ENCODE measurements at places on chromosomes 5 and 9. TPM values are rescaled to one million over a fixed set of nuclear protein-coding genes. Genes with fewer than 3 reads are reported as not detected.

CATSPER3 gene
- total RNA-seq: 0.34 TPM

FOXD4 gene
- total RNA-seq: 1.0 TPM

DOK3 gene
- 21.1 TPM for total RNA-seq

GRIN1 gene
- 0.35 TPM for total RNA-seq

SPATA6L gene
- not detected for total RNA-seq

MELK gene
- total RNA-seq: 36.8 TPM

RXFP3 gene
- not detected for total RNA-seq

SLCO4C1 gene
- 0.16 TPM for total RNA-seq

IFNA13 gene
- total RNA-seq: not detected

PITX1 gene
- 88.2 TPM for total RNA-seq

FAM221B gene
- total RNA-seq: not detected

RASGEF1C gene
- 0.31 TPM for total RNA-seq

TTC33 gene
- 11.5 TPM for total RNA-seq

PCDHGA2 gene
- 0.27 TPM for total RNA-seq

FBP2 gene
- not detected for total RNA-seq

IFNA4 gene
- not detected for total RNA-seq

CAPSL gene
- total RNA-seq: not detected

AFAP1L1 gene
- total RNA-seq: 0.13 TPM

PKD2L2 gene
- total RNA-seq: not detected

ECPAS gene
- total RNA-seq: 97.4 TPM

CCDC152 gene
- total RNA-seq: 5.1 TPM

GABRA1 gene
- not detected for total RNA-seq

HTR1A gene
- total RNA-seq: not detected

NACC2 gene
- total RNA-seq: 25.1 TPM

SPOCK1 gene
- total RNA-seq: 0.35 TPM

C9orf85 gene
- total RNA-seq: 6.7 TPM

COQ4 gene
- total RNA-seq: 107 TPM

TMEM203 gene
- total RNA-seq: 59.5 TPM

PDZD2 gene
- total RNA-seq: 0.13 TPM

DMGDH gene
- total RNA-seq: 0.58 TPM

PCDHGB1 gene
- 0.29 TPM for total RNA-seq

SYK gene
- 29.4 TPM for total RNA-seq

TMEM171 gene
- not detected for total RNA-seq

SHOC1 gene
- total RNA-seq: not detected

NR2F1-AS1 gene
- not detected for total RNA-seq

CLK4 gene
- total RNA-seq: 13.0 TPM

TAF1L gene
- 0.02 TPM for total RNA-seq

MYMK gene
- total RNA-seq: not detected

RNF224 gene
- total RNA-seq: not detected

SAXO1 gene
- not detected for total RNA-seq

OCLN gene
- total RNA-seq: 0.29 TPM

ATG12 gene
- total RNA-seq: 38.2 TPM

SPATA31C1 gene
- total RNA-seq: 0.07 TPM

DMRTA1 gene
- total RNA-seq: not detected

GLRA1 gene
- not detected for total RNA-seq

FGD3 gene
- total RNA-seq: 0.76 TPM

MYOT gene
- total RNA-seq: not detected

WDR38 gene
- total RNA-seq: not detected

CCDC187 gene
- total RNA-seq: not detected

SLC4A9 gene
- total RNA-seq: not detected

PCDHB7 gene
- total RNA-seq: not detected

GAS1 gene
- 0.07 TPM for total RNA-seq

FAM81B gene
- 0.36 TPM for total RNA-seq

HTR4 gene
- total RNA-seq: not detected

GRIA1 gene
- not detected for total RNA-seq

ZNF454 gene
- total RNA-seq: not detected

IFNA2 gene
- total RNA-seq: not detected

TMEM252 gene
- total RNA-seq: not detected
